ENCODE measurements at places on chromosomes 6 and 20.

- no peak for DNase-seq
Measured at GRCh38 chr6:7324520-7324919, 11.5 kb upstream of the SSR1 start.

GRCh38 chr20:3734111-3734843 lies 1.8 kb downstream of the HSPA12B start:
- DNase-seq = no peak

GRCh38 chr20:5657190-5657875 lies 92.9 kb upstream of the SHLD1 start:
- no peak for DNase-seq

- no peak for DNase-seq
Measured at GRCh38 chr6:130421585-130421984, 55.8 kb downstream of the TMEM200A start.

DNA sequence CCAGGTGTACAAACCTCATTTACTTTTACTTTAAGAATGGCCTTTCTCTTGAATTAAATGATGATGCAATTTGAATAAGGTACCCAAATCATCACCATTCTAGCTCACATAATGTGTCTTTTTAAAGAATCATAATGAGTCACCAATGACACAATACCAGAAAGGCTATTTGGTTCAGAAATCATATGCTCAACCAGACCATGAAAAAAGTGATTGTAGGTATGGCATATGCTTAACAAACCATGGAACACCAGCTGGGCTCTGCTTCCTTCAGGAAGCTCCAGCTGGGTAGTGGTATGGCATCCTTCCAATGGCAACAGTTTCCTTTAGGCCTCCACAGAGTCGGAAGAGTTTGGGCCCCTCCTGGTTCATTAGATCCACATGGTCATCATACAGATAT lies 128.2 kb downstream of the FRK start:
- DNase-seq = no peak

- no peak for DNase-seq
Measured at GRCh38 chr6:39524007-39524406, 201.2 kb downstream of the KIF6 start.

- DNase-seq = peak; percentile 19
Measured at GRCh38 chr20:64256282-64256935, 861 bp downstream of the PCMTD2 start.

DNA sequence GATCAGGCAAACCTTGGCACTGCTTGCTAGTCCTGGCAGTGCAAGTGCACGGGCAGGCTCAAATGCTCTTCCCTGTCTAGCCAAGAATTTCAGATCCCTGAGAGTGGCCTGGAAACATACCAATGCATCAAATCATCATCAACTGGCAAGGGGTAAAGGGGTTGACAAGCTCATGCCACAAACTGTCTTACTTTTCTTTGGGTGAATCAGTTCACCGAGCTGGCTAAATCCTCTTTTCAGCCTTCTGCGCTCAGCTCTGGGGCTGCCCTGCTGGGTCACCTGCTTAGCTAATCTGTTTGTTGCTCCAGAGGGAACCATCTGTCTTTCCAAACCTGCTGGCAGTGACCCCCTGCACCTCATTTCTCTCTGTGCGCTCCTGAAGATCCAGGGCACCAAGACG lies 59.5 kb downstream of the LYRM4 start:
- DNase-seq = no peak

GRCh38 chr6:25179051-25179778 lies 100.0 kb upstream of the CARMIL1 start:
- no peak for DNase-seq

DNA sequence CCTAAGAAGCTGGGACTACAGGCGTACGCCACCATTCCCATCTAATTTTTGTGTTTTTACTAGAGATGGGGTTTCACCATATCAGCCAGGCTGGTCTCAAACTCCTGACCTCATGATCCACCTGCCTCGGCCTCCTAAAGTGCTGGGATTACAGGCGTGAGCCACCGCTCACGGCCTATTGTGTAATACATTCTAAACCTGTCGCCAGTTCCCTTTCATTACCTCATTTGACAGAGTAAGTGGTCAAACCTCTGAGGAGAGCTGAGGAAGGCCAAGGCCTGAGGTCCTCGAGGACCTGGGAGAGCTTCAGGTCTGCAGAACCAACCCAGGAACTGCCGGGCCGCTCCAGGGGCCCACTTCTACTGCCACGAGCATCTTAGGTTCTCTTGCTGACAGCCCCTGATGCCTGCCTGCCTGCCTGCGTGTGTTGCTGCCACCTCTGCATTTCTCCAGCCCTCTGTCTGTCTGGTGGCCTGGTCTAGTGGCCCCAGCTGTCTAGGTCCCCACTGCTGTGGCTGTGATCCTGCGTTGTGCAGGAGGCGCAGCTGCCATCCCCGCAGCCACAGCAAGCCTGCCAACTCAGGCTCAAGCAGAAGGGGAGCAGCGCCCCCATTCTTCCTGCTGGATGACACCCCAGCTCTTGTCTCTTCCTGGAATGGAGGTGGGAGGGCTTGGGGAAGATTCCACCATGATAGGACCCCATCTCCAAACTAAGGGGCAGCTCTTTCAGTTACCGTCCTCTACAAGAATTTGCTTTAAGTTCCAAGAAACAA lies 45.3 kb downstream of the PRR18 start:
- no peak for DNase-seq

DNA sequence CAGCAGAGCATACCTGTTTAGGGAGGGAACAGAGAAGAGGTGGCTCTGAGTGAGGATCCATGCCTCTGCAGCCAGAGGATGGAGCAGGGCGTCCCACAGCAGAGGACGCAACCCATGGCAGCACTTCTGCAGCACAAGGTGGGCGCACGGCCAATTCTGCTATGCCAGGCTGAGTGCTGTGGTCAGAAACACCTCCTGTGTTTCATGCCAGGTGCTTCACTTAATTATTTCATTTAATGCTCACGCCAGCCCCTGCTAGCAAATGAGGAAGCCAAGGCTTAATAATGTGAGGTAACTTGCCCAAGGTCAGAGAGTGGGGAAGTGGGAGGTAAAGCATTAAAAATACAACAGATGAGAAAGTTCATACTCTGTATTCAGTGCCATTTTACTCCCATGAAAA lies 68.5 kb upstream of the PTGIS start:
- no peak for DNase-seq

DNA sequence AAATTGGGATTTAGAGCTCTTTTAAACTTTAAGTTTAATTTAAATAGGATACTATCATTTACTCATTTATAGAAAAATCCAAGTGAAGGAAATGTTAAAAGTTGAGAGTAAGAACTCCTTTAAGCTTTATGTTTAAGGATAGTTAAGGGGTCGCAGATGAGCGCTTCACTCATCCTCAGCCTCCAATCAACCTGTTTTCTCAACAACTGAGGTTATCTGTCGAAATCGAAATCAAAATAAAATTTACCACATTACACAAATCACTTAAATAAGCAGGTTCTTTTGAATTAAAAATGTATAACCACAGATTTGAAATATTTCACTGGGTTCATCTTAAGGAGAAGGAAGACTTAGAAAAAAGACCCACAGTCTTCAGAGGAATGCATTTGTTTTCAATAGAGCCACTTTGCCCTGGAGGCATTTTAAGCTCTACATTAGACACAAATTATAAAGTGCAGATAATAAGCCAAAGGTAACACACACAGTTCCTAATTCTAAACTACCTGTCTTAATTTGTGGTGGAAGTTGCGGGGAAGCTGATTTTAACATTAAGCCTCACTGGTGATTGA lies 5.5 kb downstream of the PAX1 start:
- no peak for DNase-seq

- no peak for DNase-seq
Measured at GRCh38 chr20:51122931-51123658, 100.2 kb upstream of the KCNG1 start.

Measured in stimulated activated CD4-positive, alpha-beta T cell treated with anti-CD3 and anti-CD28 coated beads, Interleukin-2, amount 100 ng/mL, for 24 hours (primary cell).